ENCODE measurements at places on chromosomes 2 and 18.

DNA sequence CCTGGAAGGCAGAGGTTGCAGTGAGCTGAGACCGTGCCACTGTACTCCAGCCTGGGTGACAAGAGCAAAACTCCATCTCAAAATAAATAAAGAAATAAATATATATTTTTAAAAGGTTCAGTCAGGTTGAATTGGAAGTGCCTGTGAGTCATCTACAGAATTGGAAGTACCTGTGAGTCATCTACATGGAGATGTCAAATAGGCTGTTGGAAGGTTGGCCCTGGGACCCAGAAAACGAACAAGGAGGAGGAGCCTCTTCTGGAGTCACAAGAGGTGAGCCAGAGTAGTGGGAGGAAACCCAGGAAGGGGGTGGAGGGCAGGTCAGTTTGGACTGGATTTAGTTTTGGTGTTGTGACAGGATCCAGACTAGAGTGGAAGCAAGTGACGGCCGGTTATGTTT is 15.2 kb upstream of the SCYGR1 start:
- no peak for DNase-seq

GRCh38 chr2:228793116-228793515 is 478.0 kb downstream of the PID1 start:
- no peak for DNase-seq

- DNase-seq = no peak
Observed at GRCh38 chr2:83022631-83023210, 1436.4 kb downstream of the SUCLG1 start.

DNA sequence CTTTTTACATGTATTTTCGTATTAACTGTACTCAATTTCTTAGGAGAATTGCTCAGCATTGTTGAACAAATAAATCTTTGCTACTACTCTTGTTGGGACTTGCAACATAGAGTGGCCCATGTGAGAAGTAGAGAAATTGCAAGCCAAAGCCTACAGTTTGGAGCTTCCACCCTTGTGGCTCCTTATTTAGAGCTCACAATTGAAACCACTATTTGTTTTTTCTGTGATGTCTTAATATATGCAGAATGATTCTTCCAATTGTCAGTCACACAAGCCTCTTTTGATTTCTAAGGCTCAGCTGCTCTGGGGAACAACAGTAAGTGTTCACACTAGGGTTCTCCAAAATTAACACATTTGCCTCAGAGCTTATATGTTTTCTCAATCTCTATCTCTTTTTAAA is 60.2 kb upstream of the GALNT13 start:
- no peak for DNase-seq

GRCh38 chr2:189521699-189522434 is 58.7 kb downstream of the SLC40A1 start:
- DNase-seq = no peak

DNA sequence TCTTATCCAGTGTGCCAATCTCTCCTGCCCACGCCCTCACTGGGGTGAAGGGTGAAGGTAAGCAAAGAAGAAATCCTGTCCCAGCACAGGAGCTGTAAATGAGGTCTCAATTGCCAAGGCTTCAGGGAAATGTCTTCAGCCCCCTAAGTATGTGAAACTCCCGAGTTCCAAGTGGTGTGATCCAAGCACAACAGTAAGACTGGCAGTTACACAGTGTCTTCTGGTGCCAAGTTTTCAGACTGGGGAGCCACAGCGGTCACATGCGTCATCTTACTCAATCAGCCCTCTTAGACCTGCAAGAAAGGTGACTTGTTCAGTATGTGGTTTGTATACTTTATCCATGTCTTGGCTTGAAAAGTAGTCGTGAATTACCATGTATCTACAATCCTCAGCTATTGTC is 55.0 kb upstream of the SPRED2 start:
- no peak for DNase-seq

- no peak for DNase-seq
Observed at GRCh38 chr18:8735274-8735673, 29.9 kb downstream of the MTCL1 start.

DNA sequence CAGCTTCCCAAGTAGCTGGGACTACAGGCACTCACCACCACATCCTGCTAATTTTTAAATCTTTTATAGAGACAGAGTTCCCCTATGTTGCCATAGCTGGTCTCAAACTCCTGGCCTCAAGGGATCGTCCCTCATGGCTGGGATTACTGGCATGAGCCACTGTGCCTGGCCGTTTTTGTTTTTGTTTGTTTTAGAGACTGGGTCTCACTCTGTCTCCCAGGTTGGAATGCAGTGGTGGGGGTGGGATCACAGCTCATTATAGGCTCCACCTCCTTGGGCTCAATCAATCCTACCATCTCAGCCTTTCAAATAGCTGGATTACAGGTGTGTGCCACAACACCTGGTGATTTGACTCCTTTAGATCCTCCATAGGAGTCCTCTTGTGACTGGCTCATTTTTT is 19.5 kb upstream of the ZDBF2 start:
- no peak for DNase-seq

- DNase-seq = no peak
Observed at GRCh38 chr2:236538242-236538641, 31.4 kb upstream of the ACKR3 start.

GRCh38 chr2:219125886-219126270 is 34.7 kb downstream of the NHEJ1 start:
- no peak for DNase-seq

DNA sequence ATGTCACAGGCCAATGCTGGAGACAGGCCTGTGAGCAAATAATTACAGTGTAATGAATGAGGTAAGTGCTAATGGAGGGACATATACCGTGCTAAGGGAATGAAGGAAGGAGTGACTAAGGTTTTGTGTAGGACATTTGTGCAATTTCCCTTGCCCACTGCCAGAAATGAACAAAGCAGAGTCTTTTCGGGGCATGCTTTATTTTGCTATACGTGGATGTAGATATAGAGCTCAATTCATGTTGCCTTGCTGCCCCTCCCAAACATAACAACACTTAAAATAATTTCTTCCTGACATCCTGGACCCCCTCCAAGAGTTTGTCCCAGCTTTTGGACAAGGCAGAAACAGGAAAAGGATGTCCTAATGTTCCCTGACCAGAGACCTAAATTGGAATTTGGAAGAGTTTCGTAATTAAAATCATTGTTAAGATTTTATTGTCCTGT is 23.7 kb upstream of the CD28 start:
- DNase-seq = no peak

GRCh38 chr2:63064197-63064596 is 13.6 kb downstream of the OTX1 start:
- no peak for DNase-seq

- no peak for DNase-seq
Observed at GRCh38 chr2:112817082-112817689, 19.4 kb downstream of the IL1B start.

GRCh38 chr2:212968284-212969081 is 182.9 kb downstream of the IKZF2 start:
- DNase-seq = no peak

- DNase-seq = no peak
Observed at GRCh38 chr2:69212238-69213028, 174.6 kb downstream of the GFPT1 start.

GRCh38 chr18:62336618-62337017 is 11.5 kb downstream of the TNFRSF11A start:
- DNase-seq = no peak

- no peak for DNase-seq
Observed at GRCh38 chr18:57352271-57352701, at the start of gene ST8SIA3. TSS of gene ST8SIA3 (plus strand) at chr18:57352557. CDS start at chr18:57352847, 290 bp downstream.

GRCh38 chr2:99156891-99157290 is 2.1 kb downstream of the LIPT1 start:
- DNase-seq = no peak

GRCh38 chr2:191321861-191322662 is 76.9 kb downstream of the MYO1B start:
- DNase-seq = peak; percentile 39

- no peak for DNase-seq
Observed at GRCh38 chr2:216110620-216111019, 1.5 kb downstream of the XRCC5 start.

DNA sequence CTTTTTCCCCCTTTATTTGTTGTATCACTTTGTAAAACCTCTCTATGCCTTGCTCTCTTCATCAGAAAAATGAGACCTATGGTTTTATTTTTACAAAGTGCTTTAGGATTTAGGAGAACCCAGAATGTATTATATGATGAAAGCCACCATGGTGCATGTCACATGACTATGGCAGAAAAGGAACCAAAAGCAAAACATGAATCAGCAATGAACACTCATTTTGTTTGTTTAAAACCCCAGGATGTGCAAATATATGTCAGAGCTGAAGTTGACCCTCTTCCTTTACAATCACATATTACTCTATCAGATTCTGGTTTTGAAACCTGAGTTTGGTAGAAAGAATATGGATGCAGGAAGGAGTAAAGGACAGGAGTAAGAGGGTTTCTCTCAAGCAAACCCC is 70.0 kb downstream of the FIGN start:
- no peak for DNase-seq

DNA sequence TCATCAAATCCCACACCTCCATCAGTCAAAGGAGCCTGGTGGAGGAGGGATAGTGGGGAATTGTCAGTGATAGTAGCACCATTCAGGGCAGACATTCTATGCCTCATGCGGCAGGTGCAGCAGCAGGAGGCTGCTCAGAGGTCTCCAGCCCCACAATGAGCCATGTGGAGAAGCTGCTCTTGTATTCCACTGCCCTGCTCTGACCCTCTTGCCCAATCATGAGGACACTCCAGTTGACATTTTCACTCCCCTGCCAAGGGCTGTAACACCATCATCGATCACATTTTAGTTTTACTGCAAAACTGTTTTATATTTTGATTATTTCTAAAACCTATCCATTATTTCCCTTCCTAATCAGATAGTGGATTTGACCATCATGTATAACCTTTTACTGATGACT is 487.6 kb upstream of the KLHL29 start:
- DNase-seq = no peak

Measured in GF-D8 (cell line).